ENCODE measurements at places on chromosomes 1 and 21.

GRCh38 chr1:39061951-39062350 is 35.8 kb downstream of the NDUFS5 start:
- DNase-seq: no peak

GRCh38 chr1:207578796-207579435 is 66.0 kb upstream of the CR1L start:
- DNase-seq: no peak

GRCh38 chr1:59052166-59052590 is 244.7 kb upstream of the FGGY start:
- DNase-seq: peak; percentile 70

DNA sequence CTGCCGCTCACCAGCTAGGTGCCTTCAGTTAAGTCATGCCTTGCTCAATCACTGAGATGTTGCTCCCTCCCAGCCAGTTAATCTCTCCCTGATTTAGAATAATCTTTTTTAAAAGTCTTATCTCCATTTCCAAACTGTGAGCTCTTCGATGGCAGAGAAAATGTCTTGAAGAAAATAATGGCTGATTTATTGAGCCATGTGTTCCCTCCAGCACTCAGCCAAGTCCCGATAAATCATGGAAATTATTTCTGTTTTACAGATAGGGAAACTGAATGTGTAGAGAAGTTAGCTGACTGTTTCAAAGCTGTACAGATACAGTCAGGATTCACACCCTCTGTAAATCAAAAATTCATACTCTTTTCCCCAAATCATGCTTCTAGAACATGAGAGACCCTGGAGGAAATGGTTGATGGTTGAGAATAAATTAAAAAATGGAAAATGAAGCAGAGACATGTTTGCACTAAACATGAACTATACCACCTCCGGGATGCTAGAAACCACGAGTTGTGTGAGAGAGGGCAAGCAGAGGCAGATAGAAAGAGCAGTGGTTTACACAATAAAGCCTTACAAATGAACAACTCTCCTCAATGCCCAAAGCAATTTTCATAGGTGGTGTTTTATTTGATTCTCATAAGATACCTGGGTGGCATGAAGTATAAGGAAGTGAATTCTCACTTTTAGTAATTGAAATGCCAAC is 376.4 kb downstream of the PLPP3 start:
- no peak for DNase-seq

- no peak for DNase-seq
Observed at GRCh38 chr1:183096351-183096750, 73.1 kb downstream of the LAMC1 start.

GRCh38 chr1:84855691-84856630 is 37.0 kb downstream of the LPAR3 start:
- DNase-seq: no peak

- no peak for DNase-seq
Observed at GRCh38 chr21:35743571-35743970, 316.8 kb downstream of the SETD4 start.

DNA sequence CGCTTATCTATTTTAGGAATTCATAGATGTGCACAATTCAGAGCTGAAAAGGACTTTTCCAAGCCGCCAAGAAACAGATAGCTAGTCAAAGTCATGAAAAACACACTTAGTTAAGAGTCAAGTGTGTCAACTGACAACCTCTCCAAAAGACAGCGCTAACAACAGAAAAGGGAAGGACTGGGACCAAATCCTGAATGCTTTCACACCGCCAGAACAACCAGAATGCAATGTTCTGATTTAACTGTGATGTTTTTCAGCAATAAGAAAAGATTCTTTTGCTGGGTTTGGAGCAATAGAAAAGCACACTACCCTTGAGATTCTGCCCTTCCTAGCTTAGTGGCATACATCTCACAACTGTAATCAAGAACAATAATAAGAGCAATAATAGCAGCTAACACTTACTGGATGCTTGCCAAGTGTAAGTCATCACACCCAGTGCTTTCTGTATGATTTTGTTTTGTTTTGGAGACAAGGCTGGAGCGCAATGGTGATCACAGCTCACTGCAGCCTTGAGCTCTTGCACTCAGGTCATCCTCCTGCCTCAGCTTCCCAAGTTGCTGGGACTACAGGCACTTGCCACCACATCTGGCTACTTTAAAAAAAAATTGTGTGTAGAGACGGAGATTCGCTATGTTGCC is 33.9 kb upstream of the SDC3 start:
- DNase-seq: no peak

- DNase-seq: no peak
Observed at GRCh38 chr1:55965981-55966461, 613.3 kb downstream of the PLPP3 start.

DNA sequence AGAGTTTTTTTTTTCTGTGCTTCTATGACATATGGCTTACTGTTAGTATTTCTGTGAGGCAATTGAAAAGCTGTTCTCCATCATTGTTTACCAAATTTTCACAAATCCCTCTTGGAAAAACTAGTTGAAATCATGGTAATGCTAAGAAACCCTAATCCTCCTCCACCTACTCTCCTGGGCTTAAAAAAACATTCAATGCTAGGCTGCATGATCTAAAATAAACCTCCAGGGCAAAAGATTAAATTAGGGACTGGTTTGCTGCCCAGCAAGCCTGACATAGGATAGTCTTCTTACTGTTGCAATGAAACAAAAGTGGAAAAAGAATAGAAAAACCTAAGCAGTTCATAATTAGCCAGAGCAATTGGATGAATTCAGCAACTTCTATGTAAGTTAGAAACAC is 16.1 kb downstream of the C1orf52 start:
- DNase-seq: no peak

DNA sequence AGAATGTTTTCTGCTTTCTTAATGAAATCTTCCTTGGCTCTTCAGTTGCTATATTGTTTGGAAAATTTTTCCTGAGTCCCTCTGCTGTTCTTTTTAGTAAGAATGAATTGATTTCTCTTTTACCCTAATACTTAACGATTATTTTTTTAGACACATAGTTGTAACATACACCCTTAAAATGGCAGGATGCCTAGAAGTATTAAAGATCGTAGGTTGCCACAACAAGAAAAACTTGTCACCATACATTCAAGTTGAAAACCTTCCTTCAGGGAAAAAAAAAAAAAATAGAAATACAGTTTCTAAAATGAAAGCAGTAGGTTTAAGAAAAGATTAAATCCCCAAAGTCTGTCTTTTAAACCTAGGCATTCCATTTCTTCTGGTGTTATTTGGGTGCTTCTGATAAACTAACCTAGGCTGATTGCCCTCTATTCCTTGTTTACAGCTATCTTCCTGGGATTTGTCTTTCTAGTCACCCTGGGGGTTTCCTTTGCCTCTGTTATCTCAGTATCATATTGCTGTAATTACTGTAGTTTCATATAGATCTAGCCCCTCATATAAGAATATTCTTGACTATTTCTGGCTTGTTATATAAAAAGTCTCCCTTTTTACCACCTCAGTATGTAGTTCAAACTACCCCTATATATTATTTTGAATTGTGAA is 16.8 kb downstream of the SUCO start:
- DNase-seq: no peak

DNA sequence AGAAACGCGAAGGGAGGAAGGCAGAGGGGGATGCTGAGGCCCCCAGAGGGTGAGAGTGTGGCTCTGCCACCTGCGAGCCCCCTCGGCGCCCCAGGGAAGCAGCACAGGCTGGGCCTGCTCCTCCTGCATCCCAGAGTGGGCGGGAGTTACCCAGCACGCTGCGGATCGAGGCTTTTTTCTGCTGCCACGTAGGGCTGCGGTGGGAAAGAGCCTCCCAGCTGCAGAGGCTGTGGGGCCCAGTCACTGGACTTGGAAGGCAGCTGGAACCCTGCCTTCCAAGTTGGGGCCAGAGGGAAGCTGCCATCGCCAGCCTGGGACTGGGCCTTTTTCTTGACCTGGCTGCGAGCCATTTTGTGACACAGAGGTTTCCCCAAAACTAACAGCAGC is 2.3 kb upstream of the GRIK3 start:
- no peak for DNase-seq

DNA sequence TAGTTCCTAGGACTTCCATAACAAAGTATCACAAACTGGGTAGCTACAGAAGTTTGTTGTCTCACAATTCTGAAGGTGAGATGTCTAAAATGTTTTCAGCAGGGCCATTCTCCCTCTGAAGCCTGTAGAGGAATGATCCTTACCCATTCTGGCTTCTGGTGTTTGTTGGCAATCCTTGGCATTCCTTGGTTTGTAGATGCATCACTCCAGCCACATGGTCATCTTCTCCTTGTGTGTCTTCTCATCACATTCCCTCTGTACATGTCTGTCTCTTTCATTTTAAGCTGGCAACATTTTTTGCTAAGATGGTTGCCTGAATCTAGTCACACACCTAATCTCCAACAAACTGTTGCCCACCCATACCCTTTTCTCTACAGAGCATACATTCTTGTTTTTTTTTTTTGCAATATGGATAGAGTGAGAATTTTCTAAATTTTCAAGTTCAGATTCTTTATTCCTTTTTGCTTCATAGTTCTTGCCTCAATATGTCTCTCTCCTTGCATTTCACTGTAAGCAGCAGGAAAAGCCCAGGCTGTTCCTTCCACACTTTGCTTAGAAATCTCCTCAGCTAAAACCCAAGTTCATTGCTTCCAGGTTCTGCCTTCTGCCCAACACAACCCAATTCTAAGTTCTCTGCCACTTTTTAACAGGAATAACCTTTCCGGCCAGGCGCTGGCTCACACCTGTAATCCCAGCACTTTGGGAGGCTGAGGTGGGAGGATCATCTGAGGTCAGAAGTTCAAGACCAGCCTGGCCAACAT is 18.3 kb downstream of the ZBED6 start:
- no peak for DNase-seq
